ENCODE measurements at places on chromosomes 1 and 21.

GRCh38 chr1:236893626-236894545 is 98.8 kb downstream of the MTR start:
- no peak for DNase-seq

DNA sequence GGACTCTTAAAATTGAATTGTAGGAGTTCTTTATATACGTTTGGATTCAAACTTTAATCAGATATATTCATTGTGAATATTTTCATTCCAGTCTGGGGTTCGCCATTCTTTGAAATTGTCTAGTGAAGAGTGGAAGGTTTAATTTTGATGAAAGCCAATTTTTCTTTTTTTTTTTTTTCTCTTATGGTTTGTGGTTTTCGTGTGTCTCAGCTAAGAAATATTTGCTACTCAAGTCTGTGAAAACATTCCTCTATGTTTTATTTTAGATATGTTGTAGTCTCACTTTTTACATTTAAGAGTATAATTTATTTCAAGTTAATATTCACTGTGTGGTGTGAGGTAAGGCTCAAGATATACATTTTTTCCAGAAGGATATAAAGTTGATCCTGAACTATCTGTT is 220.5 kb downstream of the KCNT2 start:
- no peak for DNase-seq

- DNase-seq, result no peak
These were observed 117.5 kb upstream of the TMPRSS2 start for GRCh38 chr21:41625428-41625827.

- DNase-seq, result peak; percentile 40
These were observed 819 bp downstream of the PYHIN1 start for GRCh38 chr1:158932171-158932570.
